ENCODE measurements at places on chromosomes 3 and 15.
A peak's percentile ranks its signal among the peaks of the same experiment; 100 is the strongest.

DNA sequence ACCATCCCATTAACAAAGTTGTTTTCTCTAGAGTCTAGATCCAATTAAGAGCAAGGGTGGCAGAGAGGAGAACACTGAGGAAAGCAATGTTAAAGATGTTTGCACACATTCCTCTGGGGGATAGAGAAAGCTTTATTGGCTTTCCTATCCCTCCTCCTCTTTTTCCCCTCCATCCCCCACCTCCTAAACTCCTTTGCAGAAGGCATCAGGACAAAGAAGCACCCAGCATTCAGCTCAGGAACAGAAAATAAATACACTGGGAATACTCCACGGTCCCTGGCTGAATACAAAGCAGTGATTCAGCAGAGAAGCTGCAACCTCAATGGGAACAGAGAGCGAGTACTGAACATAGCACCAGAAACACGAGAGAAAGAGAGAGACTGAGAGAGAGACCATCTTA lies 21.9 kb downstream of the LSAMP start:
- no peak for DNase-seq

DNA sequence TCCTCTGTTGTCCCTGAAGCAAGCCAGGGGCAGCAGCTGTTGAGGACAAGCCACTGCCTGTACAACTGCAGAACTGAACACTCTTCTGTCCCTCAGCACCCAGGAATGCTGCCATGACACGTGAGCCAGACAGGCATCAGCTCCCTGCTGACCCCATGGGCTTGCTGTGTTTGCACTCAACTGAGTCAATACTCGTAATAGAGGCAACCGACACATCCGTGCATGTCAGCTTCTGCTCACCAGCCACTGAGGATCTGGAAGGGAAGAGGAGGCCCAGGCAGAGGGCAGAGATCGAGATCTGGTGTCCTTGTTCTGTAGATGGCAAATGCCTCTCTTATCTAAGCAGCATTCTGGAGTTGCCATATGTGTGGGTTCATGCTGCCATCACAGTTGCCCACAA lies 54.3 kb upstream of the SEC61A1 start:
- DNase-seq = no peak

DNA sequence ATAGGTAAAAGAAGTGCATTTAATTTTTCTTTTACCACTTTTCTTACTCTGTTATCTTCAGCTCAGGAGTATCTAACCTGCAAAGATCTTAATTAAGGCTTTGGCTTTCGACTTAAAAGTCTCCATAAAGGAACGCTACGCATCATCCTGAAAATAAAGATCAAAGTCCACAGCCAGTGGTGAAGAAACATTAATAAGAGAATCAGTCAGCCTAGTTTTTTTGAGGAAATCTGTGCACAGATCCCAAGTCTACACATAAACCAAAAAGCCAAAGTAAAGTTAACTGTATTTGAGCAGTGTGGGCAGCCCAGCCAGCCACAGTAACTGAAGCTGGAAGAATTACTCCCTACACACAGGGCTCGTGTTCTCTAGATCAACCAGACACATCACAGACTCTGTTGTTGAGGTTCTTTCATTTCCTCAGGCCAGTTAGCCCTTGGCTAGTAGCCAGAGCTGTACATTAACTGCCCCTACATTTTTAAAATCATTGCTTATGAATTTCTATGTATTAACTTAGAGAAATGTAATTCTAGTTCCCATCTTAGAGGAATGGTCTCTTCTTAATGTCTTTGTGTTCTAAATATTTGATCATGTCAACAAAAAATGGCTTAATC lies 6.9 kb downstream of the LRRC2 start:
- DNase-seq = no peak

GRCh38 chr3:143124601-143125520 lies 5.3 kb downstream of the CHST2 start:
- DNase-seq = no peak

GRCh38 chr15:97678656-97679055 lies 281.8 kb upstream of the ARRDC4 start:
- no peak for DNase-seq

GRCh38 chr15:83845230-83845629 lies 191.3 kb downstream of the ADAMTSL3 start:
- no peak for DNase-seq

GRCh38 chr15:74428442-74428787 lies 5.3 kb downstream of the SEMA7A start:
- no peak for DNase-seq

- DNase-seq = no peak
Observed at GRCh38 chr15:60798821-60799220, 319.9 kb upstream of the ICE2 start.

- peak; percentile 88 for DNase-seq
Observed at GRCh38 chr15:78422571-78423340, 15.3 kb upstream of the IREB2 start.

DNA sequence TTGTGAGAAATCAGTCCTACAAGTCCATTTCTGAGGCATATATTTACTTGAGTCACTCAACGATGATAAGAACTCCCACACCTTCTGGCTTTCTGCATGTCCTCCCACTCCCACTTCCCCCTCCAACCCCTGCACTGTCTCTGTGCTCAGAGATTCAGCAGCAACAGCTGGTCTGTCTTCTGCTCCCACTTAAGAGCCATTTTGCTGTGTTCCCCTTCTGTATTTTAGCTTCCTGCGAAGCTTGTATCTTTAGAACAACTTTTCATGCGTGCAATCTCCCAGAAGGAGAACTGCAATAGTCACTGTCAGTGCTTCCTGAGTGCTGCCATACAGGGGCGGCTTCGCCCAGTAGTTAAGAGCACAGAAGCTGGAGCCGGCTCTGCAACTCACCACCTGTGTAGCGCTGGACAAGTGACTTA lies 90.0 kb upstream of the SPATA12 start:
- DNase-seq = no peak

DNA sequence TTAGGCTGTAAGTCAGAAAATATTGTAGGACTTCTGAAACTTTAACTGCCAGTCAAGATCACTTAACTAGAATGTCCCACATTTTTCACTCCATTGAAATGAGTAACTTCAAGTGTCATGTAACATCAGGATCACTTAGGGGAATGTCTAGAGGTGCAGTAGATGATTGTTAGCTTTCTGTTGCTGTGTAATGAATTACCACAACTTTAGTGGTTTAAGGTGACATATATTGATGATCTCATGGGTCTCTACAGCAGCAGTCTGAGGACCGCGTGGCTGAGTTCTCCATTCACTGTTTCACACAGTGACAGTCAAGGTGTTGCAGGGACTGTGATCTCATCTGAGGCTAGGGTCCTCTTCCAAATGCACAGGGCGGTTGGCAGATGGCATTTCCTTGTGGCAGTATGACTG lies 82.7 kb downstream of the SLC25A26 start:
- peak; percentile 76 for DNase-seq

DNA sequence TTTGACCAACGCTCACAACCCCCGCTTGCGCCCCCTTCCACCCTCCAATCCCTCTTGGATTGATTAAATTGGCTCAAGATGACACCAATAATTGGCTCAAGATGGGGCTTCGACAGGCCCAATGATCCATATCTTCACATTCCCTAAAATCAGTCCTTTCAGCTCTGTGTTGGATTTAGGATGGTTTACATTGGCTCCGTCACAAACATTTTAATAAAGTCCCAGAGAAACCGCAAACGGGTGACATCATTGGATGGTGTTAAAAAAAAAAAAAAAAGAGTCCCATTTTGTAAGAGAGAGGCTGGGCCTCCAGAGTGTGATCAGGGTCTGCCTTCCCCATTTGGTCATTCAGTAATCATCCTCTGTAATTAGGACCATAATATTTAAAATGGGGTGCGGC lies 113.4 kb upstream of the MRPS22 start:
- no peak for DNase-seq

DNA sequence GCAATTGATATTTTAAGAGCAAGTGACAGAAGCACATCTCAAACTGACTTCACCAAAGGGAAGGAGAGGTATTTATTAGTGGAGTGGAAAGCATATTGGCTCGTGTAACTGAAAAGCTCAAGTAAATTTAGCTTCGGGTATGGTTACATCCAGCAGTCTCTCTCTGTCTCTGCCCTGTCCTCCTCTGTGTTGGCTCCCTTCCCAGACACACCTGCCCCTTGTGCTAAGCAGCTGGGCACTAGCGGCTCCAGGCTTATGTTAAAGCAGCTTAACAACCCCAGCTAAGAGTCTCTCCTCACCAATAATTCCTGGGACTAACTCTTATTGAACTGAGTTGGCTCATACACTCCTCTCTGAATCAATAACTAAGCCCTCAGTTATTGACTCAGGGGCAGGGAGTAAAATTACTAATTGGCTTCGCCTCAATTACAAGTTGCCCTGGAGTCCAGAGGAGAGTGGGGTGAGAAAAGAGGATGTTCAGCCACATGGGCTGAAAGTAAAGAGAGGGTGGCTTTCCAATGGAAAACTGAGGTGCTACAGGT lies 12.8 kb upstream of the SH3BP5 start:
- DNase-seq = no peak

GRCh38 chr3:53510508-53510907 lies 16.1 kb downstream of the CACNA1D start:
- no peak for DNase-seq

DNA sequence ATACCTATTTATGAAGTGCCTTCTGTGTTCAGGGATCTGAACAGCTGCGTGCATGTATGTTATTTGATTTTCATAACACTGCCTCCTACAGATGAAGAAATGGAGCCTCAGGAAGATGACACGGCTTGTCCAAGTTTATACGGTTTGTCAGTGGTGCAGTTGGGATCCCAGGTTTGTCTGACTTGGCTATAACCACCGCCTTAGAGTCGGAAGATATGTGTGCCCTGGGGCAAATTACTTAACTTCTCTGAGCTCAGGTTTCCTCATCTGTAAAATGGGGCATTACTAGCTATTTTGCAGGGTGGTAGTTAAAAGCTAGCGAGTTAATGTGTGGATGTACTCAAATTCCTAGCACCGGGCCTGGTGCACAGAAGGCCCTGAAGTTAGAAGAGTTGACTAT lies 54.1 kb upstream of the ANP32A start:
- DNase-seq = peak; percentile 47

GRCh38 chr3:18446149-18446825 lies 21.1 kb upstream of the SATB1 start:
- peak; percentile 62 for DNase-seq

- DNase-seq = peak; percentile 64
Observed at GRCh38 chr3:169227911-169228310, 435.6 kb downstream of the MECOM start.

DNA sequence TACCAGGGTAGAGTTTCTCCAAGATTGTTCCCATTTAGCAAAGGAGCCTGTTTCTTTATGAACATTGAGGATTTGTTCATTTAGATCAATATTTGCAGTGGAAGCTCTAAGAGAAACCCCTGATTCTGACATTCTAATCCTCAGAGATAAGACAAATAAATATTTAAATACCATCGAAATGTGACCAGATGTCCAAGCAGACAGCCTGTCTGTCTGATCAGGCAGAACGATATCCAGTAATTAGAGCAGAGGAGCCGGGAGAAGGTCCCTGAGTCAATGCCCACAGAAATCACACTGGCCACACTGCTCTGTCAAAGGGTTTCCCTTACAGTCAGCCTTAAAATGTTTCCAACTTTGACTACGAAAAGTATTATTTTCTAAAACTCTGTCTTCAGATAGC lies 15.7 kb upstream of the ARPIN start:
- DNase-seq = no peak

DNA sequence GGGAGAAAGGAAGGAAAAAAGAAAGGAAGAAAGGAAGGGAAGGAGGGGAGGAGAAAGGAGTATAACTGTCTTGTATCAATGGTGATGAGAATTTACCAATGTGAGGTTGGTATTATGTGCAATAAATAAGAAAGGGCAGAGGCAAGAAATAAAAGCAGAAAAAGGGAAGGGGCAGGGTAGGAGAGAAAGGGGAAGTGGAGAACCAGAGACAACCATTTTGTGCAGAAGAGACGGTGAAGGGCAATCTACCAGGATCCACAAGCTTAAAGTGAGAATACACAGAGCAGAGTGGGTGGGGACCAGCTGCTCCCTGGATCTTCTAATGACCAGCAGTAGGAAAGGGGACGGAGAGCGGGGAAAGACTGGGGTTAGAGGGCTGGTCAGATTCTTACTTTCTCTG lies 106.9 kb upstream of the SLCO2A1 start:
- DNase-seq = no peak

- peak; percentile 75 for DNase-seq
Observed at GRCh38 chr3:4493941-4494894, 1.1 kb downstream of the ITPR1 start.

DNA sequence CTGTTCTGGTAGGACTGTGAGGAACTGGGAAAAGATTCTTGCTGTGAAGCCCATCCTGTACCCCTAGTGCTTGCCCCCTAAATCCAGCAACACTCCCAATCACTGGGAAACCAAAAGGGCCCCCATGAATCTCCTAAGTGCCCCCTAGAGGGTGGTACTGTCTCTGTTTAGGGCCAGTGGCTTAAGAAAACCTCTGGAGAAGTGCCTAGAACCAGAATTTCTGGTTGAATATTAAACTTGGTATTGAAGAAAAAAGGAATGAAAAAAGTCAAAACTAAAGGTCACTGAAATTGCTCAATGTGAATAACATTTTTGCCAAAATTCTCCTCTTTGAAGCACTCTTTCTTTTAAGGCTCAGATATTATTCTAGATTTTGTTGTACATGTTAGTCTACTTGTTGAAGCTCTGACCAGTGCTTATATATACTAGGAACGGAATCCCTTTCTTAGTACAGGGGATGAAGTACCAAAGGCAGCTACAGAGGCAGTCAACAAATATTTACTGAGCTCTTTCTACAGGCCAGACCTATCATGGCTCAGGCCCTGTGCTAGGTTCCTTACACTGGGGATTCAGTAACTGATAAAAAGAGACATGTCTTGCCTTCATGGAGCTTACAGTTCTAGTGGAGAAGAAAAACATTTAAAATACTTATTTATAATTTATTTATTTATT lies 138.8 kb downstream of the MYLK start:
- DNase-seq = no peak

GRCh38 chr3:37849146-37849923 lies 12.3 kb upstream of the CTDSPL start:
- DNase-seq = no peak

GRCh38 chr15:56523521-56523920 lies 58.6 kb upstream of the MNS1 start:
- no peak for DNase-seq

DNA sequence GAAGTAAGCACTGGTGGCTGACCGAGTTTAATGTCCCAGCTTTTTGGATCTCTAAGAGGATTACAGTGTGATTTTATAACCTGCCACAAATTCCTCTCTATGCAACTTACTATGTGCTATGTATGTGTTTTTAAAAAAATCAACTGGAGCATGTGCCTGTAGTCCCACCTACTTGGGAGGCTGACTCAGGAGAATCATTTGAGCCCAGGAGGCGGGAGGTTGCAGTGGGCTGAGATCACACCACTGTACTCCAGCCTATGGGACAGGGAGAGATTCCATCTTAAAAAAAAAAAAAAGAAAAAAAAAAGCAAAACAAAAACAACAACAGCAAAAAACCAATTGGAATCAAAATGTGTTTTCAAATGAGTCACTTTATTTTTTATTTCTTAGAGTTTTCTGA lies 29.6 kb downstream of the DUT start:
- no peak for DNase-seq

DNA sequence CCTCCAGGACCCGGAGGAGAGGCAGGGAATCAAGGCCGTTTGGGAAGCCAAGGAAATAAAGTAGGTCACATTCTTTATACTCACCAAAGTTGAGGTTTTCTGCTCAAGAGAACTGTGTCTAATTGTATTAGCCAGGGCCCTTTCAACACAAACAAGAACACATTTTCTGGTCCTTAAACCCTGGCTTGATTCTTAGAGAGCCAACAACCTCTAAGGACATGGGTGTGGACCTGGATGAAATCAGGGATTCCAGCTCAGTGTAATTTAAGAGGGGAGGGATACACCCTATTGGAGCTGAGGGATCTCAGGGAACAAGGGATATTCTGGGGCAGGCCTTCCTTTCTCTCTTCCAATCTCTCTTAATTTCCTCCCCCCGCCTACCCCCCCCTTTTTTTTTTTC lies 104.8 kb downstream of the COL6A6 start:
- DNase-seq = no peak

GRCh38 chr3:62046326-62046725 lies 327.0 kb downstream of the FEZF2 start:
- DNase-seq = no peak

Measured in activated CD4-positive, alpha-beta T cell treated with anti-CD3 and anti-CD28 coated beads, Interleukin-2, amount 10 ng/mL, durations not matched to agents 24 days and 14 days (primary cell).